Tibial artery (tissue), 4 donors: ENCODE measurements at places on chromosomes 16 and 17.
A peak's percentile ranks its signal among the peaks of the same experiment; 100 is the strongest.

- DNase-seq: no peak
- no peaks in the 10 kb centered on the region for H3K36me3 ChIP-seq
- H3K4me3 ChIP-seq: no peak overlapping the region
Observed at GRCh38 chr16:68473358-68474070, 25.2 kb upstream of the SMPD3 start.

GRCh38 chr16:22623351-22623781 lies 112.7 kb downstream of the NPIPB5 start:
- H3K4me1 ChIP-seq: no peaks in the 10 kb centered on the region
- H3K4me3 ChIP-seq: no peak overlapping the region
- DNase-seq: no peak
- peaks cover 6% of the 10 kb centered on the region for H3K27me3 ChIP-seq
- no peak overlapping the region for H3K27ac ChIP-seq
- no peaks in the 10 kb centered on the region for H3K36me3 ChIP-seq

GRCh38 chr17:66405836-66406677 lies 103.6 kb downstream of the PRKCA start:
- H3K27me3 ChIP-seq: no peaks in the 10 kb centered on the region
- H3K4me1 ChIP-seq: peaks cover 16% of the 10 kb centered on the region
- no peaks in the 10 kb centered on the region for H3K36me3 ChIP-seq
- DNase-seq: no peak
- no peak overlapping the region for H3K4me3 ChIP-seq
- no peak overlapping the region for H3K27ac ChIP-seq

DNA sequence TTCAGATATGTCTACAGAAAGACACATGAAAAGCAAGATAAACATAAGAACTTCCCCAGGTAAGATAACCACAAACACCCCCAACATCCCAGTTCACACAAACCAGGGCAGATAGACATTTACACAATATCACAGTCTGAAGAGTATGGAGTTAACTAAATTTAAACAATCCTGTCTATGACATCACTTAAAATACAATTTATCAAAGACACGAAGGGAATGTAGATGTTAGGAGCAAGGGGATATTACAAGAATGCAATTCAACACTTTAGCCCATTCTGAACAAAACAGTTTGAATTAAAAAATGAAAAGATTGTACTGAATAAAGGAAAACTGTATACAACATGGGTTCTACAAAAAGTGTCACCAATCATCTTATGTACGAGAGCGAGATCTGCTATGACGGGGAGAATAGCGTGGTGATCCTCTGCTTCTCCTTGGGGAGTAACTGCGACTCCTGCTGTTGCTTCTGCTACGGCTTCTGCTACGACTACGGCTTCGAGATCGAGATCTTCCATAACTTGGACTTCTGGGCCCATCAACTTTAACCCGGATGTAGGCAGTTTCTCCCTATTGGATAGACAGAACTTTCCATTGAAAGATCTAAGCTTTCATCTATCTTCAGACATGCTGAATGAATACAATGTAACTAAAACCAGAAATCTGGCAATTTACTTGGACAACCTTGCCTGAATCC lies 1.9 kb downstream of the SRSF1 start:
- peak overlapping the region; percentile 98 for H3K27ac ChIP-seq
- DNase-seq: no peak
- no peaks in the 10 kb centered on the region for H3K27me3 ChIP-seq
- H3K36me3 ChIP-seq: peaks cover 38% of the 10 kb centered on the region
- H3K4me1 ChIP-seq: peaks cover 32% of the 10 kb centered on the region

- no peaks in the 10 kb centered on the region for H3K27me3 ChIP-seq
- DNase-seq: no peak
- no peaks in the 10 kb centered on the region for H3K4me1 ChIP-seq
- no peak overlapping the region for H3K27ac ChIP-seq
Observed at GRCh38 chr16:59740858-59741257, 1006.7 kb upstream of the GOT2 start.
